ENCODE measurements at places on chromosomes 7 and 10. TPM values are rescaled to one million over a fixed set of nuclear protein-coding genes. Genes with fewer than 3 reads are reported as not detected.

CALHM1 gene
- not detected for polyA plus RNA-seq

- no peak overlapping the region for H3K4me3 ChIP-seq
- H3K4me1 ChIP-seq = peaks cover 51% of the 10 kb centered on the region
- H3K27ac ChIP-seq = no peak overlapping the region
- no peak for DNase-seq
- H3K27me3 ChIP-seq = no peaks in the 10 kb centered on the region
These were observed 21.9 kb downstream of the TNKS2 start for GRCh38 chr10:91820144-91820543.

DNA sequence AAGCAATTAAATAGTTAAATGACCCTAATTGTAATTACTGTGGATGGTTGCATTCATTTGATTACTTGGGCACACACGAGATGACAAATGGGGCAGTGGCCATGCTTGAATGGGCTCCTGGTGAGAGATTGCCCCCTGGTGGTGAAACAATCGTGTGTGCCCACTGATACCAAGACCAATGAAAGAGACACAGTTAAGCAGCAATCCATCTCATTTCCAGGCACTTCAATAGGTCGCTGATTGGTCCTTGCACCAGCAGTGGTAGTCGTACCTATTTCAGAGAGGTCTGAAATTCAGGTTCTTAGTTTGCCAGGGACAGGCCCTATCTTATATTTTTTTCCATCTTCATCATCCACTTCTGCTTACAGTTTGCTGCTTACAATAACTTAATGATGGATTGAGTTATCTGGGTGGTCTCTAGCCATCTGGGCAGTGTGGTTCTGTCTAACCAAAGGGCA, 8.3 kb downstream of the PCBD1 start:
- peaks cover 33% of the 10 kb centered on the region for H3K36me3 ChIP-seq
- H3K4me1 ChIP-seq = no peaks in the 10 kb centered on the region
- no peak overlapping the region for H3K27ac ChIP-seq
- no peak overlapping the region for H3K4me3 ChIP-seq
- no peaks in the 10 kb centered on the region for H3K27me3 ChIP-seq
- DNase-seq = peak; percentile 87

DNA sequence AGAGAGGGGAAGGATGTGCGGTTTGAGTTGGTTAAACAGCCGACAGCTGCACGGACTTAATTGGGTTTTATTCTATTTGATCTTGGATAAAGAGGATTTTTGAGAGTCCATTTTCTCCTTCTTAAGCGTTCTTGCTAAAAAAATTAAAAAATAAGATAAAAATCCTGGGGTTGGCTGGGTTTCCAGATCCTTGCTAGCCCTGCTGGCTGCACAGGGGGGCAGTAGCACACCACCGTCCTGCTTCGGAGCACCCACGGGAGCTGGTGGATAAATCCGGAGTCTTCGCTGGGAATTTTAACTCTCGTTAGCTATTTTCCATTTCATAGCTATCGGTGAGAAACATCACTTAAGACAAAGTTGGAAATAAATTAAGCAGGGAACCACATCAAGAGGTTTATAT, 792.0 kb downstream of the TYW1 start:
- H3K4me3 ChIP-seq = no peak overlapping the region
- no peaks in the 10 kb centered on the region for H3K4me1 ChIP-seq
- no peaks in the 10 kb centered on the region for H3K36me3 ChIP-seq

- no peak overlapping the region for H3K4me3 ChIP-seq
- no peaks in the 10 kb centered on the region for H3K4me1 ChIP-seq
- DNase-seq = no peak
- H3K27me3 ChIP-seq = no peaks in the 10 kb centered on the region
- no peaks in the 10 kb centered on the region for H3K36me3 ChIP-seq
These were observed 343.0 kb upstream of the PCDH15 start for GRCh38 chr10:55144001-55144400.

DNA sequence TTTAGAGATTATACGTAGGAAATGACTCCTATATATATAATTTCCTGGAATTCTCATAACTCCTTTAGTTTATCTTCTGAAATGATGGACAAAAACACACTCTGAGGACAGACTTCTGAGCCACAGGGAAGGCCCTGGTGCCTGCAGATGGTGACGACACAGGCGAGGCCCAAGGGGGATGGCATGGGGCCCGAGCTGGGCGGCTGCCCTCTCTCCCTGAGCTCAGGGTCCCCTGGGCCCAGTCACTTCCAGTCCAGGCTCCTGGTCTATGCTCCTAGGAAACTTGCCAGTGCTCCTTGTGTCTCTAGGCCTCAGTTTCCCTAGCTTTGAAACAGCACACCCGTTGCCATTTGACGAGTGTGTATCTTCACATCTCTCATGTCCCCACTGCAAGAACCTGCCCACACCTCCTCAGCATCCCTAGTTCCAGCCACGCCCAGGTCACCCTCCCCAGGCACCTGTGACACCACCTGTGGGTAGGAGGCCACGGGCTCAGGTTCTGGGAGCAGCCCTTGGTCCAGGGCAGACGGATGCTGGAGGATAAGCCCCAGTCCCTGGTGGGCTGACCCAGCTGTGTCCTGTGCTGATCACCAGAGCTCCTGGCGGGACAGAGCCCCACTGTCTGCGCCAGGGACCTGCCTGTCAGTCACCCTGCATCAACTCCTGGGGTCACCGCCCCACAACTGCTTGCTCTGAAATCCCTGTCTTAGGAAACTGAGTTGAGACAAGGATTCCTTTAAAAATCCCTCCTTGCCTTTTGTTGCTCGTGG, 23.4 kb upstream of the SHH start:
- H3K27ac ChIP-seq = no peak overlapping the region
- no peak for DNase-seq
- H3K27me3 ChIP-seq = no peaks in the 10 kb centered on the region
- H3K4me3 ChIP-seq = no peak overlapping the region

ATP6V1F gene
- 330 TPM for polyA plus RNA-seq

All from cardiac muscle cell (in vitro differentiated cells and primary cell).